DMS153 (cell line): ENCODE measurements at places on chromosomes 2 and 18.

GRCh38 chr2:213751446-213751845 is 467.2 kb downstream of the SPAG16 start:
- DNase-seq, result no peak

DNA sequence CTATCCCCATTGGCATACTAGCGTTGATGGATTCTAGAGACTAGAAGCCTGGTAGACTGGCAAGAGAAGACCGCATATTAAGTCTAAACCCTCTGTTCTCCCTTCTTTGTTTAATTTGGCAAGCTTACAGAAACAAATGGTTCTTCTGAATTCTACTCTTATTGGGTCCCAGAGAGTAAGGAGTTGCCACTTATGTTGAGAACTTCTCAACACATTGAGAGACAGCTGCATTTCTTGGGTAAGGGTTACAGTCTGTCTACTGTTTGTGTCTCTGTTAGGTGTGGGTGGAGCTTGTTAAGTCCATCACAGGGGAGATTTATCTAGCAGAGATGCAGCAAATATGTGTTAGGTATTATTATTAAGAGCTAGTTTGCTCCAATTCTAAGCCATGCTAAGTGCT is 435.8 kb upstream of the MEIS1 start:
- DNase-seq, result no peak

DNA sequence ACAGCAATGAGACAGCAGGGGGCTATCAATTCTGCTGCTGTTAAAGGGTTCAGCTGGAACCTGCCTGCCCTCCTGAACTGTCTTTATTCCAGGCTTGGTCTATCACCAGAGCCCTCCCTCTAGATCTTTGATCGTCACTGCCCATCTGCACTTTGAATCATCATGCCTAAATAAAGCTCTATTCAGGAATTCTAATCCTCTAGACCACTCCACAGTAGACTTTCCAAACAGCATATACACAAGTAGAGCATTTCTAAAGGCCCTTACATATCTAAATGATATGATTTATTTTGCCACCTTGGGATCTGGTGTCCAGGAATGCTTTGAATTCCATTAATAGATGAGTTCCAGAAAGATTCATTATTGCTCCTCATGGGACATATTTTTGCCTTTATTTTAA is 542.1 kb upstream of the SYT4 start:
- no peak for DNase-seq

DNA sequence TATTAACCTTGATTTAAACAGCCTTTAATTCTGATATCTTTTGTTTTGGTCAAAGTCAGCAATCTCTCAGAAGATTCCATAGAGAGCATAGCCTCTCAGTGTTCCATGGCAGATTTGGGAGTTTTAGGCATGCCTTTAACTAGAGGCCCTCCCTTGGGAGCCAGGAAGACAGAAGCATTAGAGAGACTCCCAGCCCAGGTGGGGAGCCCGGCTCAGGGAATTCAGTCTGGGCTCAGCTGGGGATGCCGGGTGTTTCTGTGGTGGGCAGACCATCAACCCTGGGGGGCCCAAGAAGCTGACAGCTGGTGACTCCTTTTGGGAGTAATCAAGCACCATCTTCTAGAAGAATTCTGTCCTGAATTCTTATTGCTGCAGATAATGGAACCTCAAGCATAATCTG is 99.7 kb upstream of the CELF4 start:
- no peak for DNase-seq

GRCh38 chr2:65383541-65384488 is 48.6 kb downstream of the SPRED2 start:
- DNase-seq, result no peak

- no peak for DNase-seq
Measured at GRCh38 chr2:21037671-21038108, 6.2 kb downstream of the APOB start.

- no peak for DNase-seq
Measured at GRCh38 chr2:16653083-16653375, 12.6 kb downstream of the CYRIA start.

- no peak for DNase-seq
Measured at GRCh38 chr2:54403512-54404238, 52.5 kb upstream of the SPTBN1 start.

DNA sequence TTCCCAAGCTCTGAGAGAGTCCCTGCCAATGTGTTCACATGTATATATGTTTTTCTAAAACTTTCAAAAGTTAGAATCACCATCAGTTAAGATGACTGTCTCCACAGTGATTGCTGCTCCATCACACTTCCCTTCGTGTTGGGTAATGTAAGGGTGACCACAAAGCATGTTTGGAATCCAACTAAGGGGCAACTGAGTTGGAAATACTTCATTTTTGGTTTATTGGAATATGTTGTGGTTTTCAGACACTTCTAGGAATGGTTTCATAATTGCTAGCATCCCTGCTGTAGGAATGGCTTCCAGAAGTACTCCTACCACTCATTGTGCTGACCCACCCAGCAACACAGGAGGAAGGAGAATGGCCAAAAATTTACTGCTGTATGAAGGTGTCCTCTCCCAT is 212.5 kb upstream of the GULP1 start:
- no peak for DNase-seq

DNA sequence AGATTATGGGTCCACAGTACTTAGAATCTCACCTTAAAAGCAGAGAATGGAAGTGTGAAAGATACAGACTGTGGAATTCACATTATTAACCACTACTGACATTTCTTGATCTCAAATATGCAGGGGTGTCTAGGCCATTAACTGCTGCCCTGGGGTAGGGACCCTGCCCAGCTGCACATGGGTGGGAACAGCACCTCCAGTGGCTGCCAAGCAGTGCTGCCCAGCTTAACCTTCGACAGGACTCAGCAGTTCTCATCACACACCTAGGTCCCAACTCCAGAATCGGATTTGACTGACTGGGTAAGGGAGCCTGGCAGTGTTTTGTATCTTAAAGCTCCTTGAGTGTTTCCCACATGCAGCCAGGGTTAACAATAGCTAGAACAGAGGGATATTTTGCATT is 14.9 kb downstream of the ERFE start:
- no peak for DNase-seq

- no peak for DNase-seq
Measured at GRCh38 chr2:122758967-122759366, 1003.5 kb downstream of the TSN start.

DNA sequence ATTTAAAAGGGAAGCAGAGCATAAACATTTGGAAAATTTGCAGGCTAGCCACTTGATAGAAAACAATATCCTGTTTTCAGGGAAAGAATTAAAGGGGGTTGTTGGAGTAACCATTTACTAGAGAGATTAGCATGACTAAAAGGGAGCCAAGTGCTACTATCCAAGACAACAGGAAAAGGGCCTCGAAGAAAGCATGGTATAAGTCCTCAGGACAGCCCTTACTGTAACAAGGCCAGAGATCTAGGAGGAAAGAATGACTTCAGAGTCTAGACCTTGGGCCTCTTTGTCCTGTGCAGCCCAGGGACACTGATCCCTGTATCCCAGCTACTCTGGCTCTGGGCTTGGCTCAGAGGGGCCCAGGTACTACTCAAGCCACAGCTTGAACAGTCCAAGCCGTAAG is 16.6 kb downstream of the TPO start:
- no peak for DNase-seq

- DNase-seq, result no peak
Measured at GRCh38 chr2:37635504-37636380, 35.7 kb downstream of the CDC42EP3 start.

- DNase-seq, result no peak
Measured at GRCh38 chr2:186610785-186611184, 20.9 kb downstream of the ITGAV start.

GRCh38 chr2:24123922-24124580 is 782 bp downstream of the FAM228B start:
- DNase-seq, result no peak

DNA sequence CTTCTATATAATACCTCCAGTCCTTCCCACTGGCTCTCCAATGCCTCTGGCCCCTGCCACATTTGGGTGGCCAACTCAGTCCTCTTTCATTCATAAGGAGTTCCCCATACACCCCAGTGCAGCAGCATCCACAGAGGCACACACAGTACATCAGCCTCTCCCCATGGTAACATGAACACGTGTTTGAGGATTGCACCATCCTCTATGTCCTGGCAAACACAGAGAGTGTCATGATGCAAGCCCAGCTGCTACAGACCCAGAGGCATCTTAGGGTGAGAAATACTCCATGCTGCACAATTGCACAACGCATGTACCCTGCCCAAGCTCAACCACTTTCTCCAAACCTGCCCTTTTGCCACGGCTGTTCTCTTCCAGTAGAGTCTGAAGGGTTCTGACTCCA is 11.5 kb downstream of the IGFBP5 start:
- DNase-seq, result no peak
